ENCODE measurements at places on chromosomes 5 and 9.

DNA sequence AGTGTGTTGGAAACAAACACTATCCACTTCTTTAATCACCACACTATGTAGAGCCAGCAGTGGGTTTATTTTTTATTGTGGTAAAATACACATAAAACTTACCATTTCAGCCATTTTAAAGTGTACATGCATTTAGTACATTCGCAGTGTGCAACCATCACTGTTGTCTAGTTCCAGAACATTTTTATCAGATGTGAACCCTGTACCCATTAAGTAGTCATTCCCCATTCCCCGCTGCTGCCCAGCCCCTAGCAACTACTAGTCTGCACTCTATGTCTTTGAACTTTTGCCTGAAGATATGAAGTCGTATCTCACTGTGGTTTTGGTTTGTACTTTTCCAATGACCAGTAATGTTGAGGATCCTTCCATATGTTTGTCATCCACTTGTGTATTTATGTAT is 30.2 kb upstream of the F2R start:
- DNase-seq: no peak

GRCh38 chr5:148645527-148645926 is 8.8 kb downstream of the HTR4 start:
- no peak for DNase-seq

- DNase-seq: no peak
Observed at GRCh38 chr5:112694853-112695709, 42.6 kb upstream of the APC start.

DNA sequence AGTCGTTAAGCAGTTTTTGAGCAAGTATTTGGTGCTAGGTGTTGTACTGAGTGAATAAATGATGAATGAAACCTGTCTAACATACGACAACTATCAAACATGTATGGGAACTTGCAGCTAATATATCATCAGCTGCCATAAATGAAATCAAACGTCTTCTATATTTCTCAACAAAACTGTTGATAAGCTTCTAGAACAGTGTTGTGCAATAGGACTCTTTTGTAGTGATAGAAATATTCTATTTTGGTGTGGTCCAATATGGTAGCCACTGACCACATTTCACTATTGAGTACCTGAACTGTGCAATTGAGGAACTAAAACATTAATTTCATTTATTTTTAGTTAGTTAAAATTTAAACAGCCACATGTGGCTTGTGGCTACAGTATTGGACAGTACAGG is 16.3 kb upstream of the FYB1 start:
- DNase-seq: no peak
